ENCODE measurements at places on chromosomes 6 and 20. TPM values are rescaled to one million over a fixed set of nuclear protein-coding genes. Genes with fewer than 3 reads are reported as not detected.

Gene CLVS2
- total RNA-seq = not detected

DNA sequence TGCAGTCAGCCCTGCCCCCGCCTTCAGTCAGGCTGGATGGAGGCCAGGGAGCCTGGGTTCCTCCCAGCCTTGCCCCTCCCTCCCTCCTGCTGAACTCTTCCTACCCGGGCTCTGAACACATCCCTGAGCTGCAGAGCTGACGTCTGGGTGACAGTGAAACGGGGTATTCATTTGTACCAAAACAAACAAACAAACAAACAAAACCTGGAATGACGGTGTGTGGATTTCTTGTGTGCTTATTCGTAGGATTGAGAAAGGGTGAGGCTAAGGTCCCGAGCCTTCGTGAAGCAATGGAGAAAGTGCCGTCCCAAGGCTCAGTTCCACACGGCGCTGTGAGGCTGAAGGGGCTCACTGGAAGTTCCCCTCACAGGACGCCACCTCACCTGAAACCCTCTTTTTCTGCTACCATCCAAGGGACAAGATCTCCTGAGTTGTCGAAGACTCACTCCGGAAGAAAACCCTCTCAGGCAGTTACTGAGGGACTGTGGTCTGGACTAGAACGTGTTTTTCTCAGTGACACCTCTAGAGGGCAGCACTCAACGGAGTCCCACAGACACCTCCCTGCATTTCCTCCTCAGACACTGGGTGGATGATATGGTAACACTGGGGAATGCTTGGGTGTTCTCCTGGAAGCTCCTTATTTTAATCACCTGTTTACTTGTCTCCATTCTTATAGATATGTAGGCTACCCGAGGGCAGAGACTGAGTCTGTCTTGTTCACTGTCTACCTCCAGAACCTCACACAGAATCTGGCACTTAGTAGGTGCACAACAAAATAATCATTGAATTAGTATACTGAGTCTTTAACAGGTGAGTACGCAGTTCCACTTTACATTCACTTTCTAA lies 27.3 kb downstream of the GSTA3 start:
- peak; percentile 67 for DNase-seq
- H3K4me1 ChIP-seq = peaks cover 6% of the 10 kb centered on the region
- no peak overlapping the region for H3K27ac ChIP-seq
- no peaks in the 10 kb centered on the region for H3K27me3 ChIP-seq
- peak overlapping the region; percentile 55 for H3K4me3 ChIP-seq

GRCh38 chr6:148780918-148781436 lies 34.1 kb downstream of the UST start:
- no peak for DNase-seq
- H3K27me3 ChIP-seq = no peaks in the 10 kb centered on the region
- H3K36me3 ChIP-seq = no peaks in the 10 kb centered on the region
- H3K4me1 ChIP-seq = no peaks in the 10 kb centered on the region

Gene TMEM170B
- total RNA-seq = 3.9 TPM

GRCh38 chr6:108575905-108576494 lies 15.3 kb downstream of the FOXO3 start:
- no peaks in the 10 kb centered on the region for H3K27me3 ChIP-seq
- no peak overlapping the region for H3K4me3 ChIP-seq
- peaks cover 34% of the 10 kb centered on the region for H3K4me1 ChIP-seq
- H3K36me3 ChIP-seq = peaks cover 51% of the 10 kb centered on the region
- DNase-seq = no peak

DNA sequence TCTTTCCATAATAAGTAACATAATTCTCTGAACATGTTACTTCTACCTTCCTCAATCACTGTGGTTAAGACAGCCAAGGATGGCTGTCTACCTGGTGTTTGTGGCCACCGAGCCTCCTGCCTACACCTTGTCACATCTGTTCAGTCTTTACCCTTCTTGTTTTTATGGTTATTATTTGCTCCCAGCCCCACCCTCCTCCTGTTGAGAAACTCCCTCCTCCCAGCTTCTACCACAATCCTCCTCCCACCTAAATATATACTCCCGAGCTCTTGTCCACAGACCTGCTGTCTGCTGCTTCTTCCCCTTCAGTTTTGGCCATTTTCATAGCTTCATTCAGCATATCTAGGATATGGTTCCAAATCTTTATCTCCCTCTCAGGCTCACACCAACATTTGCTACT lies 35.7 kb upstream of the GABRR1 start:
- H3K4me3 ChIP-seq = no peak overlapping the region
- no peaks in the 10 kb centered on the region for H3K4me1 ChIP-seq
- H3K27me3 ChIP-seq = no peaks in the 10 kb centered on the region
- H3K27ac ChIP-seq = no peak overlapping the region
- no peak for DNase-seq

Gene CYP24A1
- total RNA-seq = 4.9 TPM

Gene SEL1L2
- total RNA-seq = not detected

DNA sequence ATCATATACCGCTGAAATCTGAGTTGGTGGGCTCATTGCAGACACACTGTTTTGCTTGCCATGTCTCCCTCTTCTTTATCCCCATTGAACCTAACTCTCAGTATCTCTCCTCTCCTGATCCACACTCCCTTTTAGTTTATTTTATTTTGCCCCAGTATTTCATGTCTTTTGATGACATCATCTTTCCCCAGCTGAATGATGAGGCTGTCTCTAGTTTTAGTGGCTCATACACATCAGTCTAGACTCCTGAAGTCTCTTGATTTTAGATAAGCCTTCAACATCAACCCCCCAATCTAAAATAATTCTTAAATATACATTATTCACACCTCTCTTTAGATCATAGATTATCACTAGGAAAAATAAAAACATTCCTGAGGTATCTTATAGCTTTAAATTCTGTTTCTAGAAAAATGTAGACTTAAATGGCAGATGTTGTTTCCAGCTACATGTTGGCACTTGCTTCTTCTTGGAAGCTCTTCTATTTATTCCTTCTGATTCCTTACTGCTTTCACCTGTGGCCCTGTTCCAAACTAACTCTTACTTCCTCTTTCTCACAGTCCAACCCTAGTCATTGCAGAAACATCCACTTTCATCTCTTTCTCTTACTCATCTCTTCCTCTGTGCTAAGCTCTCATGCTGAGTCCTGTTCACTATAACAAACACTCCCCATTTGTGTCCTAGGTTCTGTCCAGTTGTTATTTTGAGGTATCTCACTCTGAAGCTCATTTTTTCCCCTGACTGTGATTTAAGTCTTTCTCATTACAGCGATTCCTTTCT lies 191.9 kb upstream of the SLC35B3 start:
- H3K36me3 ChIP-seq = no peaks in the 10 kb centered on the region
- H3K27ac ChIP-seq = no peak overlapping the region
- H3K4me1 ChIP-seq = no peaks in the 10 kb centered on the region
- no peak for DNase-seq

DNA sequence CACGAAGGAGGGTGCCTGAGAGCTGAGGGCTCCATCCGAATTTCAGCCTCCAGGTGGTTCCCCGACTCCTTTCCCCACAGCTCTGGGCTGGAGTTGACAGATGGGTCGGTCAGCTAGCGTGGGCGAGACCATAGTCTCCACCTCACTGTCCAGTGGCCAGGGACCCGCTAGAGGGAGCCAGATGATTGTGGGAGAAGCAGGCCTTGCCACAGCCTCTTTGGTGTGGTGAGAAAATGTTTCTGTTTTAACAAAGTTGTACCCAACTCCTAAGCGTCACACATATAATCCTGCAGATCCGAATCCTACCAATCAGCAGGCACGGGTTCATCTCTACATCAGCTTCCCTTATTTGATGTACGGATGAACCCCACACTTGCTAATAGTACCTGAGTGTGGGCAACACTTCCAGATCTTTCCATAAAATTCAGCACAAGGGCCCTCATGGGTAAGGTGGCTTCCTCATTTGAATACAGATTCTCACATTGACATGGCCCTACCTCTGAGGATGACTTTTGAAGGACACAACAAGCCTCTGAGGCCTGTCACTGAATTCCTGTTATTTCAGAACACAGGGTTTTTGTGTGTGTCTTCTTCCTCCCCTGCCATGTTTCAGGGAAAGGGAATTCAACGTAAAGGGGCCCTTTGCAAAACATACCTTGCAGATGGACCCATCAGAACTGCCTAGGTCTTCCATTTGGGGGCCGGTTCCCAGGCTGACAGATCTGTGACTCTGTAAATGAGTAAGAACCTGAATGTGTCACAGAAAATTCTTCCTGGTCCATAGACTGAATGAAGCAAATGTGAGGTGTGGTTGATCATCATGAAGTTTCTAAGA lies 103.2 kb upstream of the DUSP22 start:
- peaks cover 12% of the 10 kb centered on the region for H3K27me3 ChIP-seq
- no peaks in the 10 kb centered on the region for H3K36me3 ChIP-seq
- no peaks in the 10 kb centered on the region for H3K4me1 ChIP-seq
- no peak overlapping the region for H3K27ac ChIP-seq
- H3K4me3 ChIP-seq = no peak overlapping the region
- DNase-seq = peak; percentile 86

- no peaks in the 10 kb centered on the region for H3K4me1 ChIP-seq
- DNase-seq = no peak
- H3K4me3 ChIP-seq = no peak overlapping the region
- H3K27ac ChIP-seq = no peak overlapping the region
Measured at GRCh38 chr6:158536891-158537798, 22.7 kb upstream of the TMEM181 start.

GRCh38 chr6:372336-372911 lies 19.1 kb upstream of the IRF4 start:
- H3K36me3 ChIP-seq = no peaks in the 10 kb centered on the region
- no peaks in the 10 kb centered on the region for H3K4me1 ChIP-seq
- H3K27me3 ChIP-seq = peaks cover 88% of the 10 kb centered on the region
- no peak for DNase-seq

Gene PET117
- 34.7 TPM for total RNA-seq

DNA sequence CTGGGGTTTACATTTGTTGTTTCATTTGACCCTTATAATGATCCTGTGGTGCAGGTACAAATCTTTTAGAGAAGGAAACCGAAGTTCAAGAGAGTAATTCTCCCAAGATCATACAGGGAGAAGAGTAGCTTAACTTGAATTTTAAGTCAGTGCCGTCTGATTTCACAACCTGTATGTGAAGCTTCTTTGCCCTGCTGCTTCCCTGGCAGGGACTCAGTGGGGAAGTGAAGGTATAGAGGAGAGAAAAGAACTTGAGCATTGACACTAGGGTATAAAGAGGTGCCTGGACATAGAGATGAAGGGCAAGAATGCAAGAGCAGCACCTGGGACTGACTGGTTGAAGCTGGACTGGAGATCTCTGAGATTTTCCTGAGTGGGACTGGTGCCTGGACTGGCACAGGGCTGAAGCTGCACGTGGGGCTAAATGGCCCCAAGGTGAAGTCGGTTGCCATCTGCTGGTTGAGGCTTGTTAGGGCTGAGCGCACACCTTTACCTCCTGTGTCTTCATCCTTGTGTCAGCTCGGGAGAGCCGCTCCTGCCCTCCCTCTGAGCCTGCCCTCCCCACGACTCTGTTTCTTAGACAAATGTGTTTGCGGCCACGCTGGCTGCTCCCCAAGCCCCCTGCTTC lies 41.8 kb downstream of the FARS2 start:
- no peaks in the 10 kb centered on the region for H3K36me3 ChIP-seq
- no peaks in the 10 kb centered on the region for H3K4me1 ChIP-seq
- H3K4me3 ChIP-seq = no peak overlapping the region
- peak; percentile 23 for DNase-seq

Gene FOXC1
- 18.6 TPM for total RNA-seq

Gene SSTR4
- total RNA-seq = not detected

Gene FAM217A
- total RNA-seq = not detected

DNA sequence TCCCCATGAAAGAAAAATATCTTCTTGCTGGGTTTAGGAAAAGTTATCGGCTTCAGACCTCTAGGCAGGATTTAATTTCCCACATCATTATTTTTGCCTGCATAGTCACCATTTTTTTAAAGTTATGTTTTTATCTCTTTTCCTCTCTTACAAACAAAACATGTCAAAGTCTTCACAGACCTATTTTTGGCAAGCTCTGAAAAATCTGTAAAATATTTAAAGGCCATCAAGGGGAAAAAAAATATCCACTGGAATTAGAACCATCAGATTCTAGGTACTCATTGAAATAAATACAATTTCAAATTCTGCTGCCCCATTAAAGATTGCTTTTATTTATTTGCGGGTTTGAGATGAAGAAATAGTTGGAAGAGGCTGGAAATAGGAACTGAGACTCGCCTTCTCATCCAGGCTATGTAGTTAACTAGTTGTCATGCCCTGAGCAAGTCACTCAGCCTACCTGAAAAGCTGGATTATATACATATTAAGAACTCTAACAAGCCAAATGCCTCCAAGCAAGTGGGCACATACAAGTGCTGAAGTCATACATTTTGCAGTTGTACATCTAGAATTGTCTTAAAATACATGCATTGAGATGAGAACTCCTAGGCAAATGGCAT lies 101.7 kb upstream of the SASH1 start:
- DNase-seq = no peak
- no peaks in the 10 kb centered on the region for H3K4me1 ChIP-seq
- no peaks in the 10 kb centered on the region for H3K27me3 ChIP-seq

DNA sequence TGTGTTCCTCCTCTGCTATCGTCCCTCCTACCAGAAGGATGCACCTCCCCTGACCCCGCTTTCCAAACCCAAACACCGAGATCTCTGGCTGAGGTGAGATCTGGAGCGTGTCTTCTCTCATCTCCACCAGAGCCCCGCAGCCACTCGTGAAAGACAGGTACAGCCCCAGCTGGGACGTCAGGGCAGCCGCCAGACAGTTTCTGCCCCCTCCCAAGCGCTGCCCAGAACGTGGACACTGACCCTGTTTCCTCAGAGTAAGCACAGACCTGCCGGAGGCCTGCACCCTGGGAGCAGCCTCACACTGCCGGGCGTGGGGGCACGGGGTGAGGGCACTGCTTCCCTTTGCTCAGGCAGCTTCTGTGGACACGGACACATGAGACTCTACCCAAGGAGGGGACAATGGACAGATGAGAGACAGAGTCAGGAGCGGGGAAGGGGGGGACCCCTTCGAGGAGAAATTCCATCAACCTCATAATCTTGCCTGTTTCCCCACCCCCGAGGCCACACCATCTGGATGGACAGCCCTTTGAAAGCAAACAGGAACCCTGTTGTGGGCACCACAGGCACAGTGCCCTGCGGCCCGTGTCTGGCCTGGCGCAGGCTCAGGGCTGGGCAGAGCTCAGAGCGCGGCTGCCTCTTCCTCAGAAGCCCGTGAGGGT lies 210.6 kb downstream of the DLL1 start:
- H3K27ac ChIP-seq = no peak overlapping the region
- DNase-seq = no peak
- no peaks in the 10 kb centered on the region for H3K36me3 ChIP-seq
- no peak overlapping the region for H3K4me3 ChIP-seq
- no peaks in the 10 kb centered on the region for H3K4me1 ChIP-seq

Gene TRAPPC3L
- total RNA-seq = not detected

DNA sequence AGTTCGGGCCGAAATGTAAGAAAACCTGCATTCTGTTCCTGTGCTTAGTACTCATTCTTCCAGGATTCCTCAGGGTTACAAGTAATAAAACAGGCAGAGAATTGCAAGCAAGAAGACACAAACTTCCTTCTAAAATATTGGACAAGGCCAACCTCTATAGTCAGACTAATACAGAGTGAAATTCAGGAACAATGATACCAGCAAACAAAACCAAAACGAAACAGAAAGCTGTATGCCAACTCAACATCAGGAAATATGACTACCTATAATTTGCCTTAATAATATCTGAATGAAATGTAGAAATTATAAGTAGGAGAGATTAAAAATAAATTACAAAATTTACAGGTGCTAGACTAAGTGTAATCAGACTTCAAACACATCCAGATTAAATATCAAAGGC lies 238.8 kb downstream of the HIVEP2 start:
- H3K4me3 ChIP-seq = no peak overlapping the region
- no peaks in the 10 kb centered on the region for H3K36me3 ChIP-seq
- H3K27ac ChIP-seq = no peak overlapping the region
- H3K27me3 ChIP-seq = no peaks in the 10 kb centered on the region
- no peak for DNase-seq
- H3K4me1 ChIP-seq = no peaks in the 10 kb centered on the region

- H3K4me3 ChIP-seq = no peak overlapping the region
- peaks cover 3% of the 10 kb centered on the region for H3K4me1 ChIP-seq
- H3K36me3 ChIP-seq = no peaks in the 10 kb centered on the region
- no peak overlapping the region for H3K27ac ChIP-seq
- no peaks in the 10 kb centered on the region for H3K27me3 ChIP-seq
Measured at GRCh38 chr20:14197097-14197496, 140.3 kb downstream of the FLRT3 start.
